ENCODE measurements at places on chromosomes 7 and 10. TPM values are rescaled to one million over a fixed set of nuclear protein-coding genes. Genes with fewer than 3 reads are reported as not detected.

- DNase-seq = no peak
Observed at GRCh38 chr7:4416396-4417056, 265.6 kb upstream of the FOXK1 start.

DNA sequence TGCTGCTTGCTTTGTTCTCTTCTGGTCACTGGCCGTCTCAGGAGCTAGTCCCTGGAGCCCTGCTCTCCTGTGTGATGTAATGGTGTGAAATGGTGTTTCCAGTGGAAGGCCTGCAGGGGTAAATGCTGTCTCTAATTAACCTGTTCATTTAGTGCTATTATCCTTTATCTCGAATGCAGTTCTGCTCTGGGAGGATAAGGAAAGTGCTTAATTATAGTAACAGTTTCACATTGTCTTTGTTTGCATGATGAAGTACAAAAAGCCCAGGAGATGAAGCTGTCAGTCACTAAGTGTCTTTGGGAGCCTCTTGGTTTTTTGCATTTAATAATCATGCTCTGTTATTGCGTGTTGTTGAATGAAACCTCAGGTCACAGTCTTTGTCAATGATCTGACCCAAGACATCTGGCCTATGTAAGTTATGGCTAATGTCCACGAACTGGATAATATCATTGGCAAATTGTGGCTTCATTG is 755.3 kb upstream of the GALNT17 start:
- DNase-seq = no peak

DNA sequence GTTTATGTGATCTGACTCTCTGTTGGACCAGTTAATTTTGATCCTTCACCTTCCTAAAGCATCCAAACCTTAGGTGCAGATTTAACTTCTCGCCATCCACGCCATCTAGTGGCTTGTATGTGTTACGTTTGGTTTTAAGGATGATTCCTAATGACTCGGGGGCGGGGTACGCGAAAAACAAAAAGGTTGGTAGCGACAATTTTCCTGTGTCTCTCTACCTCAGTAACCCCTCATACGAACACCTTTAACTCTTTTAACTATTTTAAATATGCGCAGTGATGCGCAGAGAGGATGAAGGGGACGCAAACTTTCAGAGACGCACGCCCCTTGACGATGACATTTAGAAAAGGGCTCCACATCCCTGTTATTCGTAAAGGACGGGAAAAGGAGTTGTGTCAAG is 714 bp upstream of the KCND2 start:
- DNase-seq = peak; percentile 20

DNA sequence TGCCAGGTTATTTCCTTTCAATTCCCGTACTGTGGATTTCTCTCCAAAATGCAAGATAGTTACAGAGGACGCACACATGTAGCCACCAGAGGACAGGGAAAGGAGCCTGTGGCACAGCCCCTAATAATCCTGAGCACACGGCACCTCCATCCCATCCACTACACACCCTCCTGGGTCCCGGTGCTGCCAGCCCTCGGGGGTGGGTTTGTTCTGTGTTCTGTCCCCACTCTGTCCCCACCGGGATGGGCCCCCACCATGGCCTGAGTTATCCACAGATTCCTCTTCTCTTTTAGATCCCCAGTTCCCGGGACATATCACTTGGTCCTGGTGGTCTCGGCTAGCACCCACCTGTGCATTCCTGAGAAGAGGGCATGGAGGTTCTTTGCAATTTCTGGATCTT is 196.9 kb upstream of the PPP2R2D start:
- no peak for DNase-seq

DNA sequence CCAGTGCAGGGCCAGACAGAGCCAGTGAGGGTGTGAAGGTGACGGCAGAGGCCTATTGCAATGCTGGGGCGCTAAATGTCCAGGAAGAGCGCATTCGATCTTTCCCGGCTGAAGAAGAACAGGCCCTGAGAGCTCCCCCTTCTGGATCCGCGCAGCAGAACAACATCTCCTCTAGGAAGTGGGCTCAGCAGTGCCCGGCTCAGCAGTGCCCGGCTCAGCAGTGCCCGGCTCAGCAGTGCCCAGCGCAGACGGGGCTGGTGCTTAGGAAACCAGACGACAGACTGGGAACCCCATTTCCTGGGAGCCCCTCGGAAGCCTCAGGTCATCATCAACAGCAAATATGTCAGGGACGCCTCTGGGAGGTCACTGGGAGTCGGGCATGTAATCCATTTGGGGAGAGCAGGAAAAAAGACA is 4.7 kb upstream of the NOS3 start:
- DNase-seq = no peak

The UNCX gene
- not detected for polyA plus RNA-seq

The ACTR1A gene
- polyA plus RNA-seq = 85.8 TPM

Data from right lung (tissue), 10 donors.